ENCODE measurements at places on chromosomes 13 and 19. TPM values are rescaled to one million over a fixed set of nuclear protein-coding genes. Genes with fewer than 3 reads are reported as not detected.

DNA sequence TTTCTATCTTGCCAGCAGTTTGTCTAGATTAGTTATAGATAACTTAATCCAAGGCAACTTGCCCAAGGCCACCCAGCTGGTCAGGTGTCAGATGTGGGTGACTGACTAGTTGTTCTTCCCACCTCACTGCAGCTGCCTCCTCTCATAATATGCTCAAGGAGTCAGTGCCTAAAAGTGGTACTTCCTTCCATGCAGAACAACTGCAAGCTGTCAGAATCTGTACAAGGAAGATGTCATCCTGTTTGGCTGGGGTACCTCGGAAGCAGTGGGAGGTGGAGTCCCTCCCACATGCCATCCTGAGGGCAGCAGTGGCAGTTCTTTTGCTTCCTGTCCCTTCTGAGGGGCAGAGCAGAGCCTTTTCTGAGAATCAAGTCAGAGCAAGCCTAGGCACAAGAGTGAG lies 193.2 kb upstream of the RFC3 start:
- DNase-seq: peak; percentile 39

DNA sequence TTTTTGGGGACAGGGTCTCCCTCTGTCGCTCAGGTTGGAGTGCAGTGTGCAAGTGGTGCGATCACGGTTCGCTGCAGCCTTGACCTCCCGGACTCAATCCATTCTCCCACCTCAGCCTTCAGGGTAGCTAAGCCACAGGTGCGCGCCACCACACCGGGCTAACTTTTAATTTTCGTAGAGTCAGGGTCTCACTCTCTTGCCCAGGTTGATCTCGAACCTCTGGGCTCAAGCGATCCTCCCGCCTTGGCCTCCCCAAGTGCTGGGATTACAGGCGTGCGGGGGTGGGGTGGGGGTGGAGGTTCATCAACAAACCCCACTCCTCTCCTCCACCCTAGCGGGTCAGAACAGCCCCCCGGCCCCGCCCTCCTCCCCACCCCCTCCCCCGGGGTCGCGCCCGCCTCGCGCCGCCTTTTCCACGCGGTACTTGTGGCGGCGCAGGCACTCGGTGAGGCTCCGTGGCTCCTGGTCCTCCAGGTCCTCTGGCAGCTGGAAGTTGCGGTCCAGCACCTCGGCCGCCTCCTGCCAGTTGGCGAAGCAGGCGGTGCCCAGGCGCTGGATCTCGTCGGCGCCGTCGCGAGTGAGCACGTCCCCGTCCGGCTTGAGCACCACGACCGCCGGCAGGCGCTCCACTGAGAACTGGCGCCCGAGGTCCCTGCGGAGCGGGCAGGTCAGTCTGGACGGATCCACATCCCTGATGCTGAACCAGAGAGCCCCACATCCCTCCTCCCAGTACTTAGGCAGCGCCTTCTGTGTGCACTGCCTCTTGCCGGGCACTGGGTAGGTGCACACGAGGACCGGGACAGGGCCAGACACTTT lies 5.2 kb downstream of the NXNL1 start:
- DNase-seq: no peak

DNA sequence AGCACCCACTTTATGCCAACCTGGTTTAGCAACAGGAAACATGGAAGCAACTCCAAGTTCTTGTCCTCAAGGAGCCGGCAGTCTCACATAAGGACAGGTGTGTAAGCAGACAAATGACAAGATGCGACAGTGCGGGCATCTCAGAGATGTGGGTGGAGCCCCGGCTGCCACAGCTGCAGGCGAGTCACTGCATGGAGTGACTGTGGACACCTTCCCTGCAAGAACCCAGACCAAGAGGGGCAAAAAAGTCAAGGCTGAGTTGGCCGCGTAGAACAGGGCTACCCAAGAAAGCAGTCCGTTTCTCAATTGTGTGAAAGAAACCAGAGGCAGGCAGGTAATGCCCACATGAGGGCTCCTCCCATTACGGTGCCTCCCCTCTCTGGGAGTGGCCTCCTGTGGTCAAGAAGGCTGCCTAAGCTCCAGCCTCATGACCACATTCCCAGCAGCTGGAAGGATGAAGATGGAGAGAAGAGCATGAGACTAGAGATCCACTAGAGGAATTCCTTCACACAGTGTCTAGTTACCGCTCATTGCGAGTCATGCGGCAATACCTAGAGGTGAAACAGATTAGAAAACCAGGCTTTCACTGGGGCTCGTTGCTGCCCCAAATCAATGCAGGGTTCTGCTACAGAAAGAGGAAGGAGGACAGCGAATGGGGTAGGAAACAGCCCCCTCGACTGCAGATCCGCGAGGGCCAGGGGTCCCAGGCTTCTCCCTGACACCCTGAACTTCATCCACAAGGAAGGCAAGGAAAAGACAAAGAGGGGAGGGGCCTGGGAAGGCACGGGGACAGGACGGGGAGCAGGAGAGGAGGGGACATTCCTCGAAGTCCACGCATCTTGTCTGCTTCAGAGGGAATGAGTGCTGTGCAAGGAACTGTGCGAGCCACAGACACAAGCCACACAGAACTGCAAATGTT lies 80.2 kb downstream of the SPACA7 start:
- peak; percentile 89 for DNase-seq

- no peak for DNase-seq
Measured at GRCh38 chr19:47538812-47539211, 23.9 kb upstream of the NAPA start.

- no peak for DNase-seq
Measured at GRCh38 chr13:106906426-106906996, 338.6 kb upstream of the ARGLU1 start.

- DNase-seq: no peak
Measured at GRCh38 chr13:73708393-73708985, 425.7 kb downstream of the KLF12 start.

DNA sequence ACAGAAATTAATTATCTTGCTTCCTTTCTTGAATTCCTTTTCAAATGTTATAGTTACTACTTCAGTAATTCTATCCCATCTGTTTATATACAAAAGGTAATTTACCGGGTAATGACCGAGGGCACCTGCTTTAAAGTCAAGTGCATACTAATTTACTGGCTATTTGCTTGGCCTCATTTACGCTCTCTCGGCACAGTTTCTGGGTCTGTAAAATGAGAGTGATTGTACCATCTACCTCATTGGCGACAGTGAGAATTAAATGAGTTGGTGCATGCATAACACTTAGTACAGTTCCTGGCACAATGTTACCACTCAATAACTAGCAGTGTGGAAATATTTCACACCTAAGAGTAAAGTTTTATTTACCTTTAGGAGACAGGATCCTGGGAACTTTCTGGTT lies 111.6 kb downstream of the GGACT start:
- DNase-seq: no peak

Gene TMEM59L
- total RNA-seq: 2.9 TPM

GRCh38 chr19:12194827-12195731 lies 32.2 kb downstream of the ZNF136 start:
- peak; percentile 95 for DNase-seq

GRCh38 chr19:43351998-43352746 lies 1.3 kb upstream of the CD177 start:
- no peak for DNase-seq

DNA sequence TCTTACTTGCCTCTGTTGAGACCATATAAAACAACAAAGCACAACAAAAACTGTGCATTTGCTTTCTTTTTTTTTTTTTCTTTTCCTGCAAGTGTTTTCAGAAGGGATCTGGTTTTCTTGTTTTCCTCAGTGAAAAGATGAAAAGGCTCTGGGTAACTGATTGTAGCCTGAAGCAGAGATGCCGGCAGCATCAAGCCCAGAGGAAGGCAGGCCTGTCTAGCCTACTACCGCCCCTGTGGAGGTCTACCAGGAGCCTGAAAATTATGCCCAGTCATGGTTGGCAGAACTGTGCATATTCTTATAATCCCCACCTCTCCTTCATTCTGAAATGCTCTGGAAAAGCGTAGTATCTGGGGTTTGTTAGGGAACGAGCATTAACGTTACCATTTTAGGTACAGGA lies 32.6 kb upstream of the MEDAG start:
- no peak for DNase-seq

Gene PTGER1
- total RNA-seq: not detected

Gene LILRB5
- total RNA-seq: 16.6 TPM

GRCh38 chr13:45055902-45056648 lies 64.2 kb upstream of the GTF2F2 start:
- no peak for DNase-seq

GRCh38 chr19:18167975-18168645 lies 5.5 kb upstream of the IFI30 start:
- no peak for DNase-seq

DNA sequence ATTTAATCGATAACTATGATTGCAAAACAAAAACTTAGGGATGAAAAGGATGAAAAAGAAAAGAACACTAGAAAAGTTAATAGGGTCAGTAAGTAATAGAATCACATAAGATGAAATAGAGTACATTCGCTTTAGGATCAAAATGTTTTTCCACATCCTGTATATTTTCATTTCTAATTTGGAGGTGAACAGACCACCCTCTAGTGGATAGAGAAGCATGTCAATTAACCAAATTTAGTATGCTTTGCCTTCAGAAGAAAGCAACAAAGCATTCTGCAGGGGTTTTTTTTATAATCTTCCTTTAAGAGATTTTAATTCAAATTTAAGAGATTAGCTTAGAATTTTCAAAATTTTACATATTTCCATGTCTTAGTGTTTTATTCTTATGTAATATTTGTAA lies 611.0 kb upstream of the SGCG start:
- DNase-seq: no peak

Gene CEACAM7
- total RNA-seq: 0.83 TPM

Gene TRIP10
- total RNA-seq: 148 TPM

GRCh38 chr13:112775791-112776279 lies 86.0 kb downstream of the ATP11A start:
- DNase-seq: no peak

GRCh38 chr13:61486496-61486895 lies 70.8 kb upstream of the PCDH20 start:
- DNase-seq: no peak

Gene RNF225
- total RNA-seq: not detected

Gene MAST1
- total RNA-seq: 0.69 TPM

Gene MISP3
- 9.8 TPM for total RNA-seq

DNA sequence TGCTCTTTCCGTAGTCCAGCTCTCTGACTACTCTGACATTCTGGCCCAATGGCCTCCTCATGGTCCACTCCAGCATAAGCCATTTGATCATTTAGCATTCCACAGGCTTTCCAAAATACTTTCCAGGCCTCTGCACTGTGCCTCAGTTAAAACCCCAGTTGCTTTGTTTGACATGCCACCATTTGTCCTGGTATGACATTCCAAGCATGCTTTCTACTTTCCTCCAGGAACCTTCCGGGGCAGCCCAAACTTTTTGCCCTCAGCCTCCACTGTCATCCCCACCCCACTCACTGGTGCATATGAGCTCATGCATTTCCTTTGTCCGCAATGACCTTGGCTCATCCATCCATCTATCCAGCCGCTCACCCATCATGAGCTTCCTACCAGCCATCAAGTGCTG lies 41.8 kb upstream of the WASF3 start:
- no peak for DNase-seq

Data from esophagus muscularis mucosa (tissue), 4 donors.